ENCODE measurements at places on chromosomes 13 and 19.
A peak's percentile ranks its signal among the peaks of the same experiment; 100 is the strongest.

GRCh38 chr13:76693086-76693485 lies 193.1 kb downstream of the KCTD12 start:
- DNase-seq: no peak

- no peak for DNase-seq
These were observed 2.2 kb upstream of the CERS1 start for GRCh38 chr19:18898081-18898606.

DNA sequence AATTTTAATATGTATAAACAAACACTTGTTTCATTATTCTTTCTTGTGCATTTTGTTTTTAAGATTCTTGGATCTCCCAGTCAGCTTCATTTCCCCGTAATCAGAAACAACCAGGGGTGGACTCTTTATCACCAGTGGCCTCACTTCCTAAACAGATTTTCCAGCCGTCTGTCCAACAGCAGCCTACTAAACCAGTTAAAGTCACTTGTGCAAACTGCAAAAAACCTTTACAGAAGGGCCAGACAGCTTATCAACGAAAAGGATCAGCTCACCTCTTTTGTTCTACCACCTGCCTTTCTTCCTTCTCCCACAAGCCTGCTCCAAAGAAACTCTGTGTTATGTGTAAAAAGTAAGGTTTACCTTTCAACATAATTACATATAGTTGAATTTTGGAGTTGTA lies 44.3 kb downstream of the ZMYM2 start:
- DNase-seq: no peak

- DNase-seq: no peak
These were observed 136.3 kb upstream of the SERP2 start for GRCh38 chr13:44237276-44237767.

- no peak for DNase-seq
These were observed 42.3 kb downstream of the RFX2 start for GRCh38 chr19:6067975-6068374.

DNA sequence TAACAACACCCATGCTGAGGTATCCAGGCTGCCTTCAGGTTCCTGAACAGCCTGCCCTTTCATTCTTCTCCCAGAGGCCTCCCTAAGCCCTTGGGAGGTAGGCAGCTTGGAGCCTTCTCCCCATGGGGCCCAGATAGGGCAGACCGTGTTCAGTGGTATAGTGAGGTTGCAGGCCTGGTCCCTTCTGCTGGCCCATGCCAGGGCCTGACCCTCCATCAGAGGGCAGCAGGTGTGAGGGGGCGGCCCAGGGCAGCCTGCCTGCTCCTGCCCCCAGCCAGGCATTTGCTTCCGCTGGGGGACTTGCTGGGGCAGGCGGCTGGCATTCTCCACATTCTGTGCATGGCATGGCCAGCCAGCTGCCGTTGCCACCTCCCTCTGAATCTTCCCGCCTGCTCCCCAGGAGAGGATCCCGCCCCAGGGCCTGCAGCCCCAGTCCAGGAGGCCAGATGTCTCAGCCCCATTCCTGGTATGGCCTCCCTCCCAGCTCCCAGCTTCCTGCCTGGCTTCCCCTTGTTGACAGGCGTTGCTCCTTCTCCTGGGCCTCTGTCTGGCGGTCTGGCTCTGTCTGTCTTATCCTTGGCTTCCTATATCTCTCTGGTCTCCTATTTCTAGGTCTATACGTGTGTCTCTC lies 8.9 kb downstream of the CIC start:
- DNase-seq: no peak

DNA sequence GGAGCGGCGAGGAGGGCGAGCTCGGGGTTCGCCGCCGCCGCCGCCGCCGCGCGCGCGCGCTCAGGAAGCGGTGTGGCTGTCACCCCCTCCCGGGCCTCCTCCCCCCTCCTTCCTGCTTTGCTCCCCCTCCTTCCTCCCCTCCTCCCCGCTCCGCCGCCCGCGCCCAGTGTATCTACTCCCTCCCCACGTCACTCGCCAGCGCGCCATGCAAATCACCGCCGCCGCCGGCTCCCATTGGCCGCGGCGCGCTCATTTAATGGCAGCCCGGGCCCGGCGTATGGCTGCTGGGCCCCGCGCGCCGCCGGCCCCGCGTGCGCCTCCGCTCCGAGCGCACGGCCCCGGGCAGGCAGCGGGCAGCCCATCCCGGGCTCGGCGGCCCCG lies 335 bp upstream of the SOX1 start:
- peak; percentile 34 for DNase-seq

DNA sequence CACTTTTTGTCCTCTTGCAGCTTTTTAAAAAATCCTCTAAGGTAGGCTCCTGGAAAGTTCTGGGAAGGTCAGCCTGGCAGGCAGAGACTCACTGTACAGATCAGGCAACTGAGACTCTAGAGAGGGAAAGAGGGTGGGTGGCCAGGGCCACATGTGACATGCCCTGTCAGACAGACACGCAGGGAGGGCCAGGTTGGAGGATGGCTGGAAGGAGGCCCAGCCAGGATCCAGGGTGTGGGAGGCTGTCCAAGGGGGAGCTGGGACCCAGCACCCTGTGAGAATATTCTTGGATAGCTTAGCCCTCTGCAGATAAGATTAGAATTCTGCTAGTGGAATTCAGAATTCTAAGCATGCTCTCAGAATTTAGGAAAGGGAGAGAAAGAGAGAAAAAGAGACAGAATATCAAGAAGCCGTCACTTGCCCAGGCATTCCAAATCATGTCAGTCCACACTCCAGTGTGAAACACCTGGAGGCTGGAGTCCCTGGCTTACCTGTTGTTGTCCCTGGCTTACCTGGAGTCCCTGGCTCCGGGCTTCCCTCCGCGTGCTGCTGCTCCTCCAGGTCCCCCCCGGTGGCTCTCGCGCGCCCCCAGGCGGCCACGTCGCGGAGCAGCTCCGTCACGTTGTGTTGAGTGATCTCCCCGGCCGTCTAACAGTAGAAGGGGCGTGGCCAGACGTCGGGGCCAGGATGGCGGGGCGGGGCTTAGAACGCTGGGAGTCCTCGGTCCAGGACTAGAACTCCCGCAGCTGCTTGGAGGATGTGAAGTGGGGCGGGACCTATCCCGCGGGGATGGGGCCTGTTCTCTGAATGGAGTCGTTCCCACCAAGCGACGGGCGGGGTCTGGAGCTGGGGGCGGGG lies 2.8 kb upstream of the TNNI3 start:
- peak; percentile 65 for DNase-seq
